Vagina (tissue), 2 donors: ENCODE measurements at places on chromosomes 6 and 20.

DNA sequence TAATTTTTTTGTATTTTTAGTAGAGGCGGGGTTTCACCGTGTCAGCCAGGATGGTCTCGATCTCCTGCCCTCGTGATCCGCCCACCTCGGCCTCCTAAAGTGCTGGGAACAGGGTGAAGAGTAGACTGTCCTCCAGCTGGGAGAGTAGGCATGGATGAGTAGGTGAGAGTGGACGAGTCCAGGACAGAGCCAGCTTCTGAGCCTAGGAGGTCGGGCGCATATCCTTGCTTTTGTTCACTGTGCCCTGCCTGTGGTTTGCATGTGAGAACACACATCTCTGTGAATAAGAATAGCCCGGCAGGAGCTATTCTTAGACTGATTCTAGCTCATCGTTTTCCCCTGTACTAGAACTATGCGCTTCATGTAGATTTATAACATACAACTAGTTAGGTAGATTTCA is 78.3 kb downstream of the RPP40 start:
- H3K27me3 ChIP-seq: no peaks in the 10 kb centered on the region
- no peak overlapping the region for H3K4me3 ChIP-seq

DNA sequence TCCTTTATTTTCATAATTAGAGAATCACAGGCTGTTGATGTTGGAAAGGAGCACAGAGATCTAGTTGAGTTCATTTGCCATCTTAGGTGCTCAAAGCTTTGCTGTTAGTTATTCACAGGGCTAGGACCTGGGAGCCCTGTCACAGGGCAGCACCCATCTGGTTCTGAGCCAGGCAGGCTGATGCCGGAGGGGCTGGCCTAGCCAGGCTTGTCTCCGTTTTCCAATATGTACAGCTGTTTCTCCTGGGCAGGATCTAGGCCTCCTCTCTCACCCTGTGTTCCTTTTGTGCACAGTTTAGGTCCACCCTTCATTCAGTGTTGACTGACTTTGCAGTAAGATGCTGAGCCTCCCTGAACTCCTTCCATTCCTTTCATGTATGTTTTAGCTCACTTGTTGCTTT is 33.4 kb downstream of the LRRC1 start:
- no peak overlapping the region for H3K27ac ChIP-seq
- H3K27me3 ChIP-seq: no peaks in the 10 kb centered on the region
- H3K4me1 ChIP-seq: peaks cover 45% of the 10 kb centered on the region
- DNase-seq: no peak
- no peak overlapping the region for H3K4me3 ChIP-seq

DNA sequence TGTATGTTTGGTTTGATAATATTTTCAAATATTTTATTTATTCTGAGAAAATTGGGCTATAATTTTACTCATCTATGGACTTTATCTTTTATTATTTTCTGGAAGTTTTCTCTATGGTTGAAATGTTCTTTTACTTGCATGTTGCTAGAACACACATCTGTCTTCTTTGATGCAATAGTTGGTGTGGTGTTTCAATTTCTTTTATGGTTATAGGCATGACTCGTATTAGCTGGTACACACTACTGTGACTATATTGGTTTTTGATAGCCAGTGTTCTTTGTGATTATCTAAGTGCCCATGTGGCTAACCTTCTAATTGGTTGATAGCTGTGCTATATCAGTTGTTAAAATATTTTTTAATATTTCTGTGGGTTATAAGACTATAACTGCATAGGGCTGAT is 1343.3 kb upstream of the GJE1 start:
- no peaks in the 10 kb centered on the region for H3K36me3 ChIP-seq
- no peak overlapping the region for H3K27ac ChIP-seq
- no peaks in the 10 kb centered on the region for H3K27me3 ChIP-seq
- DNase-seq: no peak
- H3K4me3 ChIP-seq: no peak overlapping the region
- no peaks in the 10 kb centered on the region for H3K4me1 ChIP-seq

- H3K27ac ChIP-seq: peak overlapping the region; percentile 54
- no peak for DNase-seq
- peaks cover 46% of the 10 kb centered on the region for H3K4me1 ChIP-seq
- no peaks in the 10 kb centered on the region for H3K27me3 ChIP-seq
These were observed 6.1 kb downstream of the EEF1A1 start for GRCh38 chr6:73514746-73515110.

DNA sequence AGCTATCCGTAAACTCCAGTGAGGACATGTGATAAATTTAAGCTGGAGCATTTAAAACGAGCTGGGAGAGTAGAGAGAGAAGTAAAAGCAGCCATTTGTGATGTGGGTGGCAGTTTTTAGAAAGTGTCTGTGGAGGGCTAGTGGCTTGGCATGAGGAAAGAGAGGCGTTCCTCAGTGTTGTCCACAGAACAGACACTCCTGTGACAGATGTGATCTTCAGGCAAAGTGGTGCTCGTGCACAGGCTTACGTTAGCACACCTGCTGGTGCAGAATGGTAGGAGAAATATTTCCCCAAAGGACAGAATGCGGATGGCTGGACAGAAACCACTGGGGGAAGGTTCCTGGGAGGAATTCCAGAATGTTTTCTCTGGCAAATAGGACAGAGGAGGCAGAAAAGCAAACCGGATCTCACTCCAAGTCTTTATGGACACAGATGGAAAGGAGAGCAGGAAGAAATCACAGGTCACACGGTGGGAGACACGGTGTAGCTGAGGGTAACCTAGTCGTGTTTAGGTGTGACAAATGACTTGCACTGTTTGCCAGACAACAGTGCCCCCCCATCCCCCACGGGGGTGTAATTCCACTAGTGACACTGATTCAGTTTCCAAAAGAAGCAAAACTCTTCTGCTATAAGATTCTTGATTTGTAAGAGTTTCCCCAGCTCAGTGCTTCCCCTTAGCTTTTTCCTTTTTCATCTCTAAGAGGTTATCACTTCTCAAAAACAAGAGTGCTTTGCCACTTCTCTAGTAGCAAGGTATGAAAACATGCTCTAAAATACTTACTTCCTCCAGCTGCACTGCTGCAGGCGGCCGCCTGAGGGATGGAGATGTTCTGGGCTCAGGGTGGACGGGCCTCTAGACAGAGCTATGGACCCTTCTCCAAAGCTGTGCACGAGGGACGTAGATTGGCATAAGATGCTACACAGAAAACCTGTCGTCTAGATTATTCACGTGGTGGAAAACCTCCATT is 293.2 kb downstream of the QKI start:
- H3K36me3 ChIP-seq: no peaks in the 10 kb centered on the region
- H3K4me1 ChIP-seq: peaks cover 44% of the 10 kb centered on the region
- no peaks in the 10 kb centered on the region for H3K27me3 ChIP-seq
- H3K4me3 ChIP-seq: no peak overlapping the region
- H3K27ac ChIP-seq: no peak overlapping the region
- DNase-seq: no peak

DNA sequence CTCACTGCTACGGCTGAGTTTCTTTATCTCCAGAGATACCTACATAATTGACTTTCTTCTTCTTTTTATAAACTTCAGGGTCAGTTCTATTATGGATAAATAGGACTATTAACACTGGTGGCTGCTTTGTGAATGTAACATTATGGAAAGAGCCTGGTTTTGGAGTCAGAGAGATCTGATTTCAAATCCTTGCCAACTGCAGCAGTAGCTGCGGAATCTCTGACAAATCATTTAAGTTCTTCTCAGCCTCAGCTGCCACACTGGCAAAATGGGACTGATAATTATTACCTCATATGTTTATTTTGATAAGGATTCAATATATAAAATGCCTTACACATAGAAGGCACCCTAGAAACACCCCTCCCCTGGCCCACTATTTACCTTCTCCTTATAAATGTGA is 160.5 kb downstream of the BACH2 start:
- H3K27ac ChIP-seq: no peak overlapping the region
- H3K27me3 ChIP-seq: no peaks in the 10 kb centered on the region
- peaks cover 29% of the 10 kb centered on the region for H3K4me1 ChIP-seq
- no peak overlapping the region for H3K4me3 ChIP-seq
- no peak for DNase-seq

DNA sequence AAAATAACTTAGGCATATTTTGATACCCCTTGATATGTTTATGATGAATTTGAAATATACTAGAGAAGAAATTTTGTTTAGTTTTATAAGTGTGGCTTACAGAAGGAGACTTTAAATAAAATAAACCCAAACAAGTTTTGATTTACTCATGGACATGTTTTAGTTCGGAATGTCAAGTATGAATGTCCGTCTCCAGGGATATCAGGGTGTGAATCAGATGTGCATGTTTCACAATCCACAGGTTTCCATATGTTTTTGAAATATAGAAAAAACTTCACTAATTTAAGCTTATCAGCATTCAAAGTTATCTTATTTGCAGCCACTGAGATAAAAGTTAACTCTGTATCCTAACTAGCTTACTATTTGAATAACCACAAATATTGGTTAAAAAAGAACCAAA is 51.5 kb downstream of the PLCB1 start:
- no peaks in the 10 kb centered on the region for H3K27me3 ChIP-seq
- H3K27ac ChIP-seq: no peak overlapping the region
- H3K36me3 ChIP-seq: no peaks in the 10 kb centered on the region
- DNase-seq: no peak

DNA sequence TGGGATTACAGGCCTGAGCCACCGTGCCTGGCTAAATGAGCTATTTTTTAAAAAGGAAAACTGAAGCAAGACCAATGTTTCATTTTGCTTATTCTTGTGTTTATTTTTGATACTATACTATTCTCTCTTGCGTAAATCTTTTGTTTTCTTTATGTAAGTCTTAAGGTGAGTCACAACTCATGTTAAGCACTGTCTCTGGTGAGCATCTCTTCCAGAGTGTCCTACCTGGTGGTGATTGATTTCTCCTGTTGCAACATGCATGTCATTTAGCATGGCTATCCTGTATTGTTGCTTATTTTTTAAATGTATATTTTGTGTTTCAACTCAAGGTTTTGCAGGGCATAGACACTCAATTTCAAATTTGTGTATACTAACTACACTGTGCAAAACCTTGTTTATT is 336.0 kb downstream of the RFPL4B start:
- peaks cover 6% of the 10 kb centered on the region for H3K4me1 ChIP-seq
- H3K36me3 ChIP-seq: no peaks in the 10 kb centered on the region
- no peak overlapping the region for H3K27ac ChIP-seq
- no peak for DNase-seq
- H3K4me3 ChIP-seq: no peak overlapping the region

DNA sequence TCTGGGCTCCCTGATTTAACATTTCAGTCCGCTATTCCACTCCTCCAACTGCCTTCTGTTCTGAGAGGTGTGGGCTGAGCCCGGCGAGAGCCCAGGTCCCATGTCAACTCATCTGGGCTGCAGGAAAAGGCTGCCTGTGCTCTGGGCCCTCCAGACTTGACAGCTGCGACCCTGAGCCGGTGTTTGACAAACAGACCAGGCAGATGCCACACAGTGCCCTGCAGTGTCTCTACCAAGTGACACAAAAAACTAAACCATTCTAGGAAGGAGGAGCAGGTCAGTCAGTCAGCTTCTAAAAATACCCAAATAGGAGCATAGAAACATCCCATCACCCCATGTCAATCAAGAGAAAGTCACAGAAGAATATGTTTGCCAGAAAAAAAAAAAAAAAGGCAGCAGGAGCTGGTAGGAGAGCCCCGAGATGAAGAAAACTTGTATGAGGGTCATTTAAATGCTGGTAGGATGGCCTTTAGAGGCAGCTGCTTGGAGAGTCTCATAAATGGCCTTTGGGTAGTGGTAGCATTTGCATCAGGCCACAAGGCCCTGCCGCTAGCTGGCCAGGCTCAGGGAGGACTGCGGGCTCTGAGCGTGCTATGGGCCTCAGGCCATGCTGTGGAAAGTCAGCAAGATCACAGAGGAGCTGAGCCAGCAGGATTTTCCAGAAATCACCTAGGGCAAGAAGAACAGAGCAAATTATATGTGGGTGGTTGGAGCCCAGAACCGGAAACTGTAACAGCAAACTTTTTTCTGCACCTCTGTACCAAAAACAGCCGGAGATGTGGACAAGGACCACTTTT is 36.6 kb upstream of the GFOD1 start:
- H3K27me3 ChIP-seq: no peaks in the 10 kb centered on the region
- no peak for DNase-seq
- H3K4me1 ChIP-seq: no peaks in the 10 kb centered on the region
- no peak overlapping the region for H3K4me3 ChIP-seq
- H3K36me3 ChIP-seq: no peaks in the 10 kb centered on the region

GRCh38 chr6:122222761-122223160 is 176.7 kb upstream of the HSF2 start:
- H3K36me3 ChIP-seq: no peaks in the 10 kb centered on the region
- no peaks in the 10 kb centered on the region for H3K4me1 ChIP-seq
- H3K4me3 ChIP-seq: no peak overlapping the region
- H3K27ac ChIP-seq: no peak overlapping the region
- no peak for DNase-seq

DNA sequence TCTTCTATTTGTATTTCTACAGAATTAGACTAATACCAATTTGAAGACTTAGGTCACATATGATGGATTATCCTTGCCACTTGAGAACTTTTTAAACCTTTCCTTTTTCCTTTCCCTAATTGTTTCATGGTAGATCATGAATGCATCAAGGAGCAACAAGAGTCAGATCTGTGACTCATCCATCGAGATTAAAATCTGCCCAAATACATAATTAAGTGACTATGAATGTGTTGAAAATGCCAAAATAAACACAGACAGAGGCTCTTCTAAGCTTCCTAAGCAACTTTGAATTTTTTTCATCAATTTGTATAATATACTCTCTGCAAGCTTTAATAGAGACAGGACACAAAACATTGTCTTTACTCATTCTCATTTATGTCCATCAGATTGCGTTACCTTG is 23.5 kb upstream of the HTR1E start:
- H3K4me1 ChIP-seq: no peaks in the 10 kb centered on the region
- H3K36me3 ChIP-seq: no peaks in the 10 kb centered on the region
- H3K27ac ChIP-seq: no peak overlapping the region
- no peak for DNase-seq
- no peaks in the 10 kb centered on the region for H3K27me3 ChIP-seq

GRCh38 chr6:118485601-118486550 is 62.2 kb upstream of the PLN start:
- DNase-seq: no peak
- H3K4me3 ChIP-seq: no peak overlapping the region
- H3K4me1 ChIP-seq: no peaks in the 10 kb centered on the region
- H3K27me3 ChIP-seq: no peaks in the 10 kb centered on the region

DNA sequence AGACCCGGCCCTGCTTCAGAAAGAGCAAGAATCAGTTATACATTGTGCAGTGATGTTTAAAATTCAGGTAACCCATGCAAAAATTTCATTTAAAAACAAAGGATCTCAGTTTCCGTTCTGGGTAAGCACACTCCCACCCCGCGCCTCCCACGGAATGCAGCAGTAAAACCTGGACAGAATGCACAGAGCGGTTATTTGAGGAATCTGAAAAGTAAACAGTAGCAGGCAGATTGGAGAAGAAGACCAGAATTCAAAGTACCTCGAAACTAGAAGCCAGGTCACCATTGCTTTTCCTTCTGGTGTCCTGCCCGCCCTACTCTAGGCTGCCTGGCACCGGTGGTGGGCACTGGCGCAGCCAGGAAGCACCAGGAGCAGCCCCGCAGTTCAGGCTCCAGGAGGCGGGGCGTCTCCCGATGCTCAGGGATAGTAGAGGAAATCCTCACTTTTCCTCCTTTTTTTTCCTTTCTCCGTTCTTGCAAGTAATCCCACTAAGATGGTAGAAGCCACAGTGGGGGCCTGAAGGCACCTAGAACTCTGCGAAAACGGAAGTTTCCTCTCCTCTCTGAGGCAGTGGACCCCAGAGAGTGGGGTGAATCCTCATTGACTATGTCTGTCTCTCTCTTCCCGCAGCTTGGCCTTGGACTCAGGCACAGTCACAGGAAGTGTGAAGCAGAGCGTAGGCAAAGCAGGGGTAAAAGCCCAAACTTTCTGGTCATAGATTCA is 28.3 kb downstream of the METTL24 start:
- no peaks in the 10 kb centered on the region for H3K36me3 ChIP-seq
- no peaks in the 10 kb centered on the region for H3K27me3 ChIP-seq
- peaks cover 53% of the 10 kb centered on the region for H3K4me1 ChIP-seq
- no peak for DNase-seq
